T-helper 2 cell treated with Interferon-gamma antibody and Interleukin-4, amounts not matched to agents 100 ng/mL and 5 ng/mL, for 36 hours (primary cell): ENCODE measurements at places on chromosomes 6 and 20. TPM values are rescaled to one million over a fixed set of nuclear protein-coding genes. Genes with fewer than 3 reads are reported as not detected.

TRIM15 gene
- 0.25 TPM in 1 of 2 replicates, not detected in the other for total RNA-seq

SERINC3 gene
- total RNA-seq, result 64.0 and 65.4 TPM in 2 replicates

RSPO3 gene
- not detected in 2 replicates for total RNA-seq

MYB gene
- total RNA-seq, result 75.7 and 77.9 TPM in 2 replicates

ARMC2 gene
- total RNA-seq, result 6.2 and 6.9 TPM in 2 replicates

RAD21L1 gene
- total RNA-seq, result not detected in 2 replicates
